Endothelial cell of coronary artery (primary cell): ENCODE measurements at places on chromosomes 2 and 18. TPM values are rescaled to one million over a fixed set of nuclear protein-coding genes. Genes with fewer than 3 reads are reported as not detected.

The AGAP1 gene
- 8.0 and 9.0 TPM in 2 replicates for total RNA-seq

The PLGLB2 gene
- total RNA-seq: 0.72 and 1.3 TPM in 2 replicates

The SESTD1 gene
- 21.1 and 31.1 TPM in 2 replicates for total RNA-seq

The TRIP12 gene
- 290 and 370 TPM in 2 replicates for total RNA-seq

The HOXD9 gene
- 0.09 and 0.75 TPM in 2 replicates for total RNA-seq
